ENCODE measurements at places on chromosomes 3 and 15.

- DNase-seq, result no peak
Observed at GRCh38 chr3:125410922-125411321, 35.8 kb upstream of the ZNF148 start.

DNA sequence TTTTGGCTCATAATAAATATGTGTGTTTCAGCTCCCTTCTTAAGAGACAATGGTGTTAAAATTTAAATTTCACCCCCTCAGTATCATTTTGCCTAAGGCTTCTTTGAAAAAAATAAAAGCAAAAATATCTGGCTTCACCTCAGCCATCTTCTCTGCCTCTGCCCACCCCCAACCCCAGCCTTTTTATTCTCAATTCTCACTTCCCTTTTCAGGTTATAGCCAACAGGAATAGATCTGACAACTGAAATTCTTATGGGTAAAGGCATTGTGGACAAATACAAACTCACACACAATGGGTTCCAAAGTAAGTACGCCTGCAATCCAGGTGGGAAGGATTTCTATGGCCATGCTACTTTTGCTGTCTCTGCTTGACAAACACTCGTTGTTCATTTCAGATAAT lies 399.0 kb upstream of the ARRDC4 start:
- no peak for DNase-seq

DNA sequence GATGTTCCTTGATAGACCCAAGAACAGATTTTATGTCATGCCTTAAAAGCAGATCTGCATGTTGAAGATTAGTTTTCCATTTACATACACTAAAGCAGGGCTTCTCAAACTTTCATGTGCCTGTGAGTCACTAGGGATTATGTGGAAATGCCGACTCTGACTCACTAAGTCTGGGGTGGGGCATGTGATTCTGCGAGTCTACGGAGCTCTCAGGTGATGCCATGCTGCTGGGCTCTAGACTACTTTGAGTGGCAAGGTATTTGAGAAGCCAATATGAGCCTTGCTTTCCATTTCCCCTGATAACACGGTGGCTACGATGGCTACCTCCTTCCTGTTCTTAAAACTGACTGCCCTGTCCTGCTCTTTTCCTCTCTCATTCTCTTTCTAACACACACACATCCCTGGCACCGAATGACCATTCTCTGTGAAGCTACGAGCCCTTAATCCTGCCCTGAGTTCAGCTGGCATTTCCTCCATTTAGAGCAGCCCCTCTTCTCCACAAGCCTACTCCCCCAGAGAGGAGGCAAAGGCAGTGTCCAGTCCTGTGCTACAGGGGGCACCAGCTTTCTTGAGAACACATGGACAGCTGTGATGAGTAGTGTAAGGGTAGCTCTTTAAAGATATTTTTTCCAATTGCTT lies 39.7 kb upstream of the PYGO1 start:
- no peak for DNase-seq

DNA sequence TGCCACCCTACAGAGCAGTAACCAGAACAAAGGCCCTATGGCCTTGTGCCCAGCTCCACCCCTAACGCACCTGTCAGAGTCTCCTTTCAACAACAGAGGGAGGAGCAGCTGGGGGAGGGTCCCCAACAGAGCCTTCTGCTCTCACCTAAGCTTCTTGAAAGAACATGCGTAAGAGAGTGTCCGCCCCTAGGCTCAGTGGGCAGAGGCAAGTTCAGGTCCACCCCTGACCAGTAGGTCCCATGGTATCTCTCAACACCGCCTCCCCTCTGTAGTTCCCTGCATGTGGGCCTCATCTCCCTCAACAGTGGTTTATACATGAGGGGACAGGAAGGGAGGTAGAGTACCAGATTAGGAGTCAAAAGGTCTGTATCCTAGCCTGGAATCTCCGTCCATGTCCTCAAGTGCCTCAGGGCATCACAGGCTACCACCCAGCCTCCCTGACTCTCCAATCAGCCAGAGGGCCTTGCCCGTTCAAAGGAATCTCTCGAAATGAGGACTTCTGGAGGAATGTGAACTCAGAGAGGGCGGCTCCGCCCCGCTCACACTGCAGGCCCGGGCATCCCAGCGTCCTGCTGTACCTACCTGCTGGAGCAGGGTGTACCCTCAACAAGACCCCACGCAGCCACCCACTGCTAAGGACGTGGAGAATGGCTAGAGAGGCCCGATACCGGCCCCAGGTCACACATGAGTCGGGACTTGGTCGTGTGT lies 680 bp downstream of the POC1A start:
- peak; percentile 11 for DNase-seq

GRCh38 chr3:119258915-119259314 lies 18.2 kb upstream of the B4GALT4 start:
- no peak for DNase-seq

GRCh38 chr3:158718490-158719170 lies 13.6 kb downstream of the RARRES1 start:
- no peak for DNase-seq

- DNase-seq, result no peak
Observed at GRCh38 chr3:10602769-10603768, 97.7 kb upstream of the ATP2B2 start.

GRCh38 chr3:164730815-164731360 lies 347.4 kb downstream of the SI start:
- no peak for DNase-seq

DNA sequence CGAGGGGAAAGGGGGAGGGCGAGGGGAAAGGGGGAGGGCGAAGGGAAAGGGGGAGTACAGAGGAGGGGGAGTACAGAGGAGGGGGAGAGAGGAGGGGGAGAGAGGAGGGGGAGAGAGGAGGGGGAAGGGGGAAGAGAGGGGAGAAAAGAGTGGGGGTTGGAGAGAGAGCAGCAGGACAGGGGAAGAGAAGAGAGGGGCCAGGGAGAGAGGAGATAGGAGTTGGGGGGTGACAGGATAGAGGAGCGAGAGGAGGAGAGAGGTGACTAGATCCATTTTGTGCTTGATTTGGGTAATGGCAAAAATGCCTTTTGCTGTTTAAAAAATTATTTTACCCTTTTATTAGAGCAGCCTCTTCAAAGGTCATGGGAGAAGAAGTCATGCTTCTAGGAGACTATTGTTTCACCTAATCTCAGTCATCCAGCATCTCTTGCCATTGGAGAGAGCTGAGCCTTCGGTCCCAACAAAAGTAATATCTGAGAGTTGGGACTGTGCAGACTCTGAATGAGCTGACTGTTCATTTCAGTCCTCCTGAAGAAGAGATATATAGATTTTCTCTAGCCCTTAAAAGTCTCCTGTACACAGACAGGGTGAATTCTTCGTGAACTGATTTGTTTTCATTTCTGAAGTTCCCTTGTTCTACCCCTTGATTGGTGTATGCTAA lies 15.1 kb upstream of the TOP2B start:
- no peak for DNase-seq

DNA sequence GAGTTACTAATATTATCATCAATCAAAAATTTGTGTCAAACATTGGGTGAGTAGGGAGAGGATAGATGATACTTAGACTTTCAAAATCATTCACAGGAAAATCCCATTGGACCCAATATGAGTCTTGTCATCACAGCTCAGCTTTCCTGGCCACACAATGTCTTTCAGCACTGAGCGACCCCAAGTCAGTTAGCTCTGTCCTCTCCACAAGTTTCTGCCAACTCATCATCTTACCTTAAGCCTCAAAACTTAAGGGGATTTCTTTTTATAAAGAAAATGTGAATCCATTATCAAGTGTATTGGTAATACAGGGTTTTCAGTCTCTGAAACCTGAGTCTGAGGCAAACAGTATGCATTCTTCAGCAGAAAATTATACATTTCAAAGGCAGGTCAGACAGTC lies 55.8 kb downstream of the SUMF1 start:
- DNase-seq, result no peak

GRCh38 chr3:35727179-35727578 lies 87.9 kb downstream of the ARPP21 start:
- DNase-seq, result no peak

GRCh38 chr15:33968224-33968623 lies at the start of gene CHRM5:
TSS of gene CHRM5 (plus strand) at chr15:33968497. CDS start at chr15:34062718, 94,221 bp downstream.
- peak; percentile 68 for DNase-seq

DNA sequence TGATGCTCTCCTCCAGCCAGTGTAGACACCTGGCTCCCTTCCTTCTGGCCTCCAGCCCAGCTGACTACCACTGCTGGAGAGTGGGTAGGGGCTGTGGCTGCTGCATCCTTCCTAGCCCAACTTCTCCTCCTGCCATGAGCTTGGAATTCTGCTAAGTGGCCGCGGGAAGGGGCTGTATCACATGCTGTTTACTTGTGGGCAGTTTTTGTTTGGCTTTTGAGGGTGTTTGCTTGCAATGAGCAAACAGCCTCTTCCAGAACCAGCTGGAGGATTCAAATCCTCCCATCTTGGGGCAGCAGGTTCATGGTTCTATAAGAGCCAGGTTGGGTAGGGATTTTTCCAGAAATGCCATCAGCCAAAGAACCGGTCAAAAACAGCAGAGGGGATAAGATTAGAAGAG lies 9.0 kb downstream of the GASK1A start:
- no peak for DNase-seq

GRCh38 chr15:72306211-72306785 lies 13.7 kb downstream of the CELF6 start:
- DNase-seq, result peak; percentile 31

- peak; percentile 74 for DNase-seq
Observed at GRCh38 chr3:47522082-47522987, 8.8 kb upstream of the ELP6 start.

GRCh38 chr15:70128414-70129140 lies 30.9 kb upstream of the TLE3 start:
- no peak for DNase-seq

GRCh38 chr15:25830844-25831451 lies 32.2 kb downstream of the ATP10A start:
- no peak for DNase-seq

GRCh38 chr3:52570076-52570475 lies 33.7 kb downstream of the UQCC5 start:
- DNase-seq, result no peak

DNA sequence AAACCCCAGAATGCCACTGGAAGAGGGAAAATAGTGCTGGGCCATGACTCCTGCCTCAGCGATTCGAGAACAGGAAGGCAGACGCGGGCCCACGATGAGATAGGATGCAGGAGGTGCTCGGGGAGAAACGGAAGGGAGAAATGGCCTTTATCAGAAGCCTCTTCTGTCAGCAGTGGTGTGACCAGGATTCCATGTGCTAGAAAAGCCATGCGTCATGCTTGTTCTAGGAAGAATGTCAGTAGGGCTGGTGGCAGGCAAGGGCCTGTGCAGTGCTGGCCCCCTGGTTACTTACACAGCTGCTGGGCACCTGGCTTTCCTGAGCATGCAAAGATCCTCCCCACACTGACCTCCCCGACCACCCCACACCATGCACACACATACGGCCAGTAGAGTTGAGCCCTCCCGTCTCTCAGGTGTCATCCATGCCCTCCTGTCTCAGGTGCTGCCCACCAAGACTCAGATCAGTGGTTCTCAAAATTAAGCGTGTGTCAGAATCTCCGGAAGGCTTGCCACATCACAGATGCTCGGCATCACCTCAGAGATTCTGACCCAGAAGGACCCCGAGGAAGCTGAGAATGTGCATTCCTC lies 106.7 kb downstream of the ADAMTS17 start:
- no peak for DNase-seq

GRCh38 chr3:102038477-102039142 lies 189.3 kb downstream of the NFKBIZ start:
- no peak for DNase-seq

DNA sequence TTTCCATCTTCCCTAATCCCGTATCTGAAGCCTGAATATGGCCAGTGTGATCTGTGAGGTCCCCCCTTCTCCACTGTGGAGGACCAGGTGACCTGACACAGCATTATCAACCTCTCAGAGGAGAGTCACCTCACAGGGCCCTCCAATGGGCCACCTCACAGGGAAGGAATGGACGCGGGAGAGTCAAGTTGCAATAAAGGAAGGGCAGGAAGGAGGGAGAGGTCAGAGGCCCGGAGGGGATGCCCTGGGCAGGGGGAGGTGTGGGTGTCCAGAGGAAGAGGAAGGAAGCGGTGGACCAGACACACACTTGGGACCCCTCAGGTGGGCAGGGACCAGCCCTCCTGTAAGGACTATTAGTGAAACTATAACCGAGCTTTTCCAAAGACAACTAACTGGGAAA lies 14.6 kb upstream of the LRRC15 start:
- no peak for DNase-seq
